ENCODE measurements at places on chromosomes 4 and X.

GRCh38 chr4:7009564-7009963 lies 33.6 kb upstream of the TADA2B start:
- DNase-seq: no peak

DNA sequence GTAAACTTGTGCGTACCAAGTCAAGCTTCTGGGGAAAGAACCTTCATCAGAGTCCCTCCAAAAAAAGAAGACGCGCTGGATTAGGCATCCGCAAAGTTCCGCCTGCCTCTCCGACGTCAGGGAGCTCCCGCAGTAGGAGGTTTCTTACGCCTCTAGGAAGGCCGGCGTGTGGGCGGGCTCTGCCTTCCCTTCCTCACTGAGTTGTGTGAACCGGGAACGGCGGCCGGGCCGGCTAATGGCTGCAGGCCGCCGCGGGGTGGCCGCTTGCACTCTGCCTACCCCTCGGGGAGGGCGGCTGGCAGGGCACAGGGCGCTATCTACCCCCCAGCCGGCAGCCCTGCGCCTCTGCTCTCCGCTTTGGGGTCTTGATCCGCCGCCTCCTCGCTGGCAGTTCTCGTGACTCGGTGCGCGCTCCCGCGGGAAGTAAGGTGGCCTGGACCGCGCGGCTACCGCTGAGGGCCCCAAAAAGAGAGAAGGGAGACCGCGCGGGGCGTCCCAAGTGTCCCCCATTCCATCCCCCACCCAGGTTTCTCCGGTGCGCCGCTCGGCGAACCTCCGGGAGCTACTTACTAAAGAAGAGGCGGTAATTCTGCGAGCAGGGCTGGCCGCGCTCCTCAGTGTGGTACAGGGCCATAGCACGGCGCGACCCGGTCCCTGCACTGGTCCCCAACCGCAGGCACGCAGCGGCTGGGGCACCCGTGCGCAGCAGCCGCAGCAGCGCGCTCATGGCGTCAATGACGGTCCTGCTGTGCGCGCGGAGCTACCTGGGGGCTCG lies at the start of gene PPA2:
TSS of gene PPA2 (minus strand) at position 739 of the 775 bp plus-strand sequence. CDS start at position 727, 12 bp downstream.
- DNase-seq: peak; percentile 92

DNA sequence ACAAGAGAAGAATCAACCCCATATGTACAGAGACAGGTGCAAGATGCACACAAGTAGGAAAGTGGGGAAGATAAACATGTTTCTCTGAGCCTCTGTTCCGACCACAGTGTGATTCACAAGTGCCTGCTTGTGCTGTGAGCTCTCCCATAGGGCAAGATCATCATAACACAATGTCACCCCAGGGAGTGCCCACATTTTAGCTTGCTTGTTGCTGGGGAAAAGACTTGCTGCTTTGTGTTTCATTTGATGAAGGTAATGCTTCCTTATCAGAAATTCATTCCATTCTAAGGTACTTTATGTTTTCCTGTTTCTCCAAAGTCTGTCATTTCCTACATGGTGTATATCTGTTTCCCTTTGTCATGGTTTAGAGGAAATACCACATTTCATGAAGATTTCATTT lies 304.5 kb upstream of the DIPK2B start:
- DNase-seq: no peak

- no peak for DNase-seq
These were observed 3.5 kb upstream of the TAB3 start for GRCh38 chrX:30892591-30892990.

DNA sequence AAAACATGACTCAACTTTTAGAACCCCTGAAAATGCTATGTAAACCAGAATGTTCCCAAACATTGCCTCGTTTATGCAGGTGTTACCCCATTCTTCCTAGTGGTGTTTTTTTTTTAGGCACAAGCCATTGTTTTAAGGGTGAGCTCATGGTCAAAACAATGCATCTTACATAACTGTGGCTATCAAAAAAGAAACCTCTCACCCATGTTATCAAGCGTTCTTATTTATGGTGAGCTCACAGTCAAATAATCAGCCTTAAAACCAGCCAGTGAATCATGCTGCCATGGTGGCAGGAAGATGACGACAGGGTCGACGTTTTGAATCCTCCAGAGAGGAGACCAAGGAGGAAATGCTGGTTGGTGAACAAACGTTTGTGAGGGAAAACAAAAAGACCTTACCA lies 195.2 kb downstream of the KDR start:
- DNase-seq: no peak

DNA sequence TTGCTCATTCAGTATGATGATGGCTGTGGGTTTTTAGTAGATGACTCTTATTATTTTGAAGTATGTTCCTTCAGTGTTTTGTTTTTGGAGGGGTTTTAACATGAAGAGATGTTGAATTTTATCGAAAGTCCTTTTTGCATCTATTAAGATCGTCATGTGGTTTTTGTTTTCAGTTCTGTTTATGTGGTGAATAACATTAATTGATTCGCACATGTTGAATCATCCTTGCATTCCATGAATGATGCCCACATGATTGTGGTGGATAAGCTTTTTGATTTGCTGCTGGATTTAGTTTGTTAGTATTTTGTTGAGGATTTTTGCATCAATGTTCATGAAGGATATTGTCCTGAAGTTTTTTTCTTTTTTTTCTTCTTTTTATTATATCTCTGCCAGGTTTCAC lies 347.4 kb upstream of the EPHA5 start:
- DNase-seq: no peak

DNA sequence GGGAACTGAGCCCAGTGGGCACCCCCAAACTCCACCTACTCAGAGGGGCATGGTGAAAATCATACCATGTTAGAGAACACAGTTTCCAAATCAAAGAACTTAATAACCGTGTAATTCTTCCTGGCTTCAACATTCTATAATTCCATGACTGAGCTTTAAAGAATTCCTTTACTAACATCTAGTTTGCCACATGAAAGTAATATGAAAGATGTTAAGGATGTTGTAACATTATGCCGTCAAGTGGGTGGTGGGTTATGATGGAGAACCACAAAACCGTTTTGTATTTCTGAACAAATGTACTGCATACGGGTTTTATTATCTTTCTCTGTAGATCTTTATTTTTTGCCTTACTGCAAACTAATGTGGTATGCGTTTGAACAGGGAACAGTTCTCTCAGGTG lies 549.0 kb upstream of the MAGEB2 start:
- no peak for DNase-seq

DNA sequence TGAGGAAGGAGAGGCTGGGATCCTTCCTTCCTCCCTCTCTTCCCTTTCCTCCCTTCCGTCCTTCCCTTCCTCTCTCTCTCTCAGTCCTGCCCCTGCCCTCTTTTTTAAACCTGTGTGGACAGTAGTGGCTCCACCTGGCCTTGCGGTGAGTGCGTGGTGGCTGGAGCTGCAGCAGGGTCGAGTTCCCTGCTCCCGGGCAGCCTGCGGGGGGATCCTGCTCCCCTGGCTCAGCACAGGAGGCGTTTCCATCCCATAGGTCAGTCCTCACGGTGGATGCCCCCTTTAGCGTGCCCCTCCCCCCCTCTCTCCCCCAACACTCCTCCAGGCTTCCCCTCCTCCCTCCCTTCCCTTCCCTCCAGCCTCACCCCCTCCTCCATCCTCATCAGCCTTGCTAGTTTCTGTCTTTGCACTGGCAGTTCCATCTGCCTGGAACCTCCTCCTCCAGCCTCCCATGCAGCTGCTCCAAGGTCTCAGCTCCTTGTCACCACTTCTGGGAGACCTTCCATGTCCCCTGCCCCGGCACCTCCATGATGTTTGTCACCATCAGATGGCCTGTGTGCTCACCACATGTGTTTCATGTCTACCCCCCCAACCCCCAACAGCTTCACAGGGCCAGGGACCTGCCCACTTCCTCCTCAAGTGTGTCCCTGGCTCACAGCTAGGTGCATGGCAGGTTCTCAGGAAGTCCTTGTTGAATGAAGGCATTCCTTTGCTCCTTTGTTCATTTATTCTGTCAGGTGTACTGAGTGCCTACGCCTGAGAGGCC lies 68.4 kb downstream of the PSAPL1 start:
- DNase-seq: no peak

DNA sequence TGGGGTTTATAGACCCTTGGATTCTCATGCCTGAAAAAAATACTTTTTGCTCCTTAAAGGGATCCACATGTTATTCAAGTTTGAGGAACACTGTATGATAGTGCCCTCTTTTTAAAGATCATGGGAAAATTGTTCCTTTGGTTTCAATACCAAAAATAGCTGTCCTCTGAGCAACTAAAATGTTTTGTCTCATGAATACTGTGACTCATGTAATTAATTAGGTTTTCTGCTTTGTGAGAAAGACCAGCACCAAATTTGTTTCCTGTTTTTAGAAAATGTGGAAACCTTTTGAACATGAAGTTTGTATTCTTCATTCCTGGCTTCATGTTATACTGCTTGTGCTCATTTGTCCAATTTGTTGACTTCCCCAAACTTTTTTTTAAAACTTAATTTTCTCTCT lies 127.6 kb upstream of the SH3RF1 start:
- no peak for DNase-seq

DNA sequence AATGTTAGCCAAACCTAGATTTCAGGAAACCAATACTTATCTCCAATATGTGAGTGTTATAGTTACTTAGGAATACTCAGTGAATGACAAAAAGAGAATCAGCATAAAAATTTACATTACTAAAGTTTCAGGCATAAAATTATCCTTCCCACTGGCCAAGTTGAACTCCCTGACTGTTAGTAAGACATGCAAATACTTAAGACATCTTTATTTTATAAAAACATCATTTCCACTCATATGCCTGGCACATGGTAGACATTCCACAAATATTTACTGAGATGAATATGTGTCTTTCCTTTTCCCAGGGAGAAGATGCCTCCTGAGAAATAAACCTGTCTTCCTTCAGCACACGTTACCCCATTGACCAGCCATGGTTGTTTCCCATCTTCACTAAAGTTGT lies 7.3 kb downstream of the VEGFD start:
- no peak for DNase-seq

- DNase-seq: no peak
These were observed 893 bp downstream of the RLIM start for GRCh38 chrX:74613370-74614092.

- DNase-seq: no peak
These were observed 1159.7 kb upstream of the PCDH7 start for GRCh38 chr4:29560452-29560851.

- no peak for DNase-seq
These were observed 455.6 kb upstream of the BOD1L1 start for GRCh38 chr4:14083150-14083549.

- DNase-seq: no peak
These were observed 237.6 kb downstream of the FSTL5 start for GRCh38 chr4:161926033-161926828.

Measured in WERI-Rb-1 (cell line).